ENCODE measurements at places on chromosomes 2 and 18.

DNA sequence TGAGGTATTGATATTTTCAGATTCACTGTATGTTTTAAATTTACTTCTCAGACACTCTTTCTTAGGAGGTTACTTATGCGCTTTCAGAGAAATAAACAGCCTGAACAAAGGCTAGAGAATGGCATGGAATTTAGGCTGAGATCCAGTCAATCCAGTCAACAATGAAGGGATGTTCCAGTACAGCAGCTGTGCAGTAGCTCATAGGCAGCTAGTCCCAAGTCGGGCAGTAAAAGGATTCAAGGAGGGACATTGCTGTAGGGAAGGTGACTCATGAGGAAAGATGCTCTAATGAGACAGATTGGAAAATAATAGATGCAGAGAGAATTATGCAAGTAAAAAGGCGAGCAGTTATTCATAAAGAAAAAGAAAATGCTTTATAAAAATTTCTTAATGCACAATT is 397.9 kb upstream of the RGPD4 start:
- no peak for DNase-seq

GRCh38 chr2:221068123-221068522 is 504.0 kb downstream of the EPHA4 start:
- no peak for DNase-seq

- DNase-seq, result no peak
Observed at GRCh38 chr2:137333386-137334165, 568.2 kb downstream of the THSD7B start.

DNA sequence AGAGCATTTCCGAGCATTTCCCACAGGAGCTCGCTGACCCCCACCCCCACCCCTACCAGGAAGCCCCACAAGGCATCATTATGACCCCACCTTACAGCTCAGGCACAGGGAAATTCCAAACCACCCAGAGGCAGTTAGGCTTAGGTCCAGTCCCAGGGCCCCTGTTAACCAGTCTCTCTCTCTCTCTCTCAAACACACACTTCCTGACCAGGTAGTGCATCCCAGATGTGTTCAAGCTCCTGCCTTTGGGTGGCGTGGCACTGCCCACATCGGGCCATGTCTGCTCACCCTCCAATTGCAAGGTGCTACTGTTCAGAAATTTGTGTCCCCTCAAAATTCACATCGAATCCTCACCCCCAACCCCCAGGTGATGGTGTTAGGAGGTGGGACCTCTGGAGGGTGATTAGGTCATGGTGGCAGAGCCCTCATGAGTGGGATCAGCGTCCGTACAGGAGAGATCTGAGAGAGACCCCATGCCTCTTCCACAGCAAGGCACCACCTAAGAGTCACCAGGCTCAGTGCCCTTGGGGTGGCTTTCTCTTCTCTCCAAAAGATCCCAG is 8.8 kb downstream of the COPS9 start:
- DNase-seq, result no peak

DNA sequence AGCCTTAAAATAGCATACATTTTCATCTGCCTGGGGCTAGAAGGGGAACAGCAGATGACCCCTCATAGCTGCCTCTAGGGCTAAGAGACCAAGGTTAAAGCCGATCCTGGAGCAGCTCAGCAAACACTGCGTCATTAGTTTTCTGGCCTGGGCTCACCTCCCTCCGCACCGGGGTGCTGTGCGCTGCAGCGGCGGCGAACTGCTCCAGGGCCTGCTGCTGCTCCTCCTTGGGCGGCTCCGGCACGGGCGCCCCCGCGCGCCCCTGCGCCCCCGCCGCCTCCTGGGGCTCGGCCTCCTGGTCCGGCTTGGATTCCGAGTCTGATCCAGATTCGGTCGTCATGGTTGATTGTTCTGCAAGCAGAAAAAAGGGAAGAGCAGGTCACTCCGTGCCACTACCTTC is 55.0 kb downstream of the EPB41L3 start:
- DNase-seq, result no peak

GRCh38 chr18:61639886-61640285 is 252.9 kb downstream of the RNF152 start:
- DNase-seq, result no peak

DNA sequence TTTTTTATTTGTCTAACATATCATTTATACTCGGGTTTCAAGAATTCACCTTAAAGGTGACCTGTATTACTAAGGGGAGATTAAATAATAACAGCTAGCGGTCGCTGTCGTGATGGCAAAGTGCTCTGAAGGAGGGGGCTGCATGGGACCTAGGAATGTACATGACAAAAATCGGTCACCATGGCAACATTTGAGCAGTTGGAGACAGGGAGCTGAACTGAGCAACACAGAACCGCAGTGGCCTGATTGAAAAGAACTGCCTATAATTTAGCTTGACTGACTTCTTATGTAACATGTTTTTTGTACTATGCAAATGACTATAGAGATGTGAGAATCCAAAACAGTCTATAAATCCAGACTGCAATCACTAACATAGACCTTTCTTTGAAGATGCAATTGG is 34.3 kb upstream of the EPHA4 start:
- no peak for DNase-seq

DNA sequence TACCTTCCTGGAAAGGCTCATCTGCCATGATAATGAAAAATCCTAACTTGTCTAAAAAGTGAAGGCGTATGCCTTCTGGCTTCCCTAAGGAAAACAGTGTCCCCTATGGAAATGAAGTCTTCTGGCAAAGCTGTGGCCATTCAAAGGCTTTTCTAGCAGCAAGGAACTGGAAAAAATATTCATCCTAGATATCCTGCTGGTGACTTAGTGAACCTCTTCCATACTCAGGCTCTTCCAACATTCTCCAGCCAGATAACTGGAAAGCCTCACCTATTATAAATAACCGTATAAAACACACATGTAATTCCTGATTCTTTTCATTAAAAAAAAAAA is 84.7 kb downstream of the RBMS1 start:
- DNase-seq, result no peak

- no peak for DNase-seq
Observed at GRCh38 chr2:230472621-230473018, 56.6 kb downstream of the SP100 start.

DNA sequence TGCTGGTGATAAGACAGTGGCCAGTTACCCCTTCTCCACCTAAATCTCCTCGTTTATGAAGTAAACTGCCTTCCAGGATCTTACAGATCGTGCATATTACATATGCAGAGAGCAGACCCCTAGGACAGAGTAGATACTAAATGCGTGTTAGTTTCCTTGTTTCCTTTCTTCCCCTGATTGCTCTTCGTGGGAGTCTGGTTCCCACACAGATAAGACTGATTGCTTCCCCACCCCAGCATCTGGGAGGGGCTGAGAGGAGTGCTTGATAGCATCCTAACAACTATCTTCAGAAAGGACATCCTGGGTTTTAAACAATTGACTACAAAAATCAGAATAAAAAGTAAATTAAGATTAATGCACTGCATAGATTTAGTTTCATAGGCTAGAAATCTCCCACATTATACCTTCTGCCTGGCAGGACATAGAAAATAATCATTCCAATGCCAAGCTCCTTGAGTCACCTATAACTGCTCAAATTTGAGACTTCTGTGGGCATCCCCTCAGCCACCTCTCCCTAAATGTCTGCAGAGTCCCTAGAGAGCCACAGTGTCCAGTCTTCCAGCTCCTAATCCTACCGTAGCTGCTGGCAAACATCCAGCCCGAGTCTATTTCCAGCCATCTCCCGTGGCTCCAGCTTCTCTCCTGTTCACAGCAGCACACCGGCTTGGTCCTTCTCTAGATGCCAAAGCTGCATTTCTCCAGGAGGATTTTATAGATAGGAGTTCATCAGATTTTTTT is 128.3 kb downstream of the LRRC30 start:
- no peak for DNase-seq

All from HT-29 (cell line).